Fibroblast of mammary gland (primary cell): ENCODE measurements at places on chromosomes 1 and 21.

DNA sequence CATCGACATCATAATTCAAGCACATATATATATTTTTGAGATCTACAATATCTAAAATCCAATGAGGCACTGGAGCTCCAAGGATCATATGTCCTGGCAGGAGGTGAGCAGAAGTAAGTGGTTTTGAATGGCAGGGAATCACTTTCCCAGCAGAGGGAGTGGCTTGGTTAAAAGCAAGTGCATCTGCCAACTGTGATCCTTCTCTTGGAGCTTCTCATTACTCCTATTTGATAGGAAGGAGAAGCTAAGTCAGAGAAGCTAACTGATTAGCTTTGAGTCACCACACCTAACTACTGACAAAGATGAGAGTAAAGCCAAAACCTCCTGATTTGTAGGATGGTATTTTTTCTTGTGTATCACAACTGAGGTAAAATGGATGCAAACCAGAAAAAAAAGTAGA lies 55.0 kb downstream of the ALG14 start:
- no peak for DNase-seq

- no peak for DNase-seq
These were observed 7.9 kb upstream of the PIK3CD start for GRCh38 chr1:9643351-9644256.

GRCh38 chr1:118223426-118223825 lies 38.4 kb upstream of the SPAG17 start:
- peak; percentile 32 for DNase-seq

DNA sequence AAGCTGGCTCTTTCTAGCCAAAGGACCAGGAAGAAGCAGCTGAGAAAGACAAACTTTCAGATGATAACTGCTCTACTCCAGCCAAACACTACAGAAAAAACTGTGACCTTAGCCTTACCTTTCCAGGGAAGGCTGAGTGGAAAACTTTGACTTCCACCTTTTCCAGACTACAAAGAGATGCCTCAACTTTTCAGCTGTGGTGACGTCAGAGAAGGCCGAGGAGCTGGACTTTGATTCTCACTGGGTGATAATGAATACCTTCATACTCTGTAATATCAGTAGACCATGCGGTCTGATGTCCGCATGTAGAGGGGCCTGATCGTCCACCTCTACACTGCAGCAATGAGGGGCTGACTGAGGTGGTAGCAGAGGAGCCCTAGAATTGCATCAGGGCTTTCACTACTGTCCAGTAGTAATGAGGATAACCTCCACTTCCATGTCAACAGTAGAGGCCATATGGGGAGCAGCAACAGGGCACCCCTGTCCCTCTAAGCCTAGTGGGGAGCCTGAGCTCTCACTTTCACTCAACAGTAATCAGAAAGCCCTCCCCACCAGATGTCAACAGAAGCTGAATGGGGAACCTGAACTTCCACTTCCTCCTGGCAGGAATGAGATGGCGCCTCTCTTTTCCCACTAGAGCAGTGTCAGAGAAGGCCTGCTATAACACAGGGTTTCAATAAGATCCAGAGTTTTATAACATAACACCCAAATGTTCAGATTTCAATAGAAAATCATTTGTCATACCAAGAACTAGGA lies 28.4 kb upstream of the PADI1 start:
- DNase-seq = no peak
